T1000 (cell line): ENCODE measurements at places on chromosomes 1 and 21.

GRCh38 chr1:4322881-4323280 lies 331.5 kb upstream of the AJAP1 start:
- DNase-seq: no peak

DNA sequence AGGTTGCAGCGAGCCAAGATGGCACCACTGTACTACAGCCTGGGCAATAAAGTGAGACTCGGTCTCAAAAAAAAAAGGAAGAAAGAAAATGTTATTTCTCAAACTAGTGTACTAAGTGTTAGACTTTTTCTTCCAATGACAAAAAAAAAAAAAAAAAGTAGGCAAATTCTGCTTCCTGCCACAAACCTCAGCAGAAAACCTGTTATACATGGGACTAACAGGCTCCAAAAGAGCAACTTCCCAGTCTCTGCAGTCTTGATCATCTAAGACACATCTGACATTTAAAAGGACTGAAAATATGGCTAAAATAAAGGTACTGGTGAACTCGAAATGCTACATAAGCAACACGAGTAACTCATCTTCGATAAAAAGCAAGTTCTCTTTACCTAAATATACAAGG lies 59.6 kb downstream of the HSF2BP start:
- DNase-seq: no peak

DNA sequence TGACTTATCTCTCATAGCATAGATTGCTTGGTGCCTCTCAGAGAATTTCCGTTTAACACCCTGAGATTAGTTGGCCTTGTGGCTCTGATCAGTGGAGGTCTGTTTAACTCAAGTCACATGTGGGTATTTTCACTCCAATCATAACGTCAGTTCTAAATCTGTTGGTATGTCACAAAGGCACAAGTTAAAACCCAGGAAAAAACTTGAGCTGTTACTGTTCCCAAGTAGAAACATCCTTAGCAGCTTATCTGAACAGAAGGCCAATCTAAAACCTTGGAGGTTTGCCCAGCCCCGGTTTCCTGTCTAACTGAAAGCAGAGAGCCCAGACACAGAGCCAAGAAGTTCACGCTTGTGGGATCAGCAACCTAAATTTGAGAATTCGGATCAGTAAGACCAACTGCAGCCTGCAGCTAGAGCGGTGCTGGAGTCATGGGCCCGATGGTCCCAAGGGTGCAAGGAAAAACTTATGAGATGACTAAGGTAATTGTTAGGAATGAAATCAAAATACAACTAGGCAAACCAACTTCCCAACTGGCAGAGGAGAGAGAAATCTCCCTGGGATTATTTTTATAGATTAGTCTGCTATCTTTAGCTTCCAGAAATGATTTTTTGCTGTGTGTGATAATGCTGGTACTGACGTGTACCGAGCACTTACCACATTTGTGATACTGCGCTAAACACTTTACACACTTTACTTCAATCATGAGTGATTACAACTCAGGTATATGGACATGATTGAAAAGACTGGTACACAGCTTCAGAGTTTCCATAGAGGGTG lies 90.2 kb upstream of the C1orf21 start:
- DNase-seq: peak; percentile 75

DNA sequence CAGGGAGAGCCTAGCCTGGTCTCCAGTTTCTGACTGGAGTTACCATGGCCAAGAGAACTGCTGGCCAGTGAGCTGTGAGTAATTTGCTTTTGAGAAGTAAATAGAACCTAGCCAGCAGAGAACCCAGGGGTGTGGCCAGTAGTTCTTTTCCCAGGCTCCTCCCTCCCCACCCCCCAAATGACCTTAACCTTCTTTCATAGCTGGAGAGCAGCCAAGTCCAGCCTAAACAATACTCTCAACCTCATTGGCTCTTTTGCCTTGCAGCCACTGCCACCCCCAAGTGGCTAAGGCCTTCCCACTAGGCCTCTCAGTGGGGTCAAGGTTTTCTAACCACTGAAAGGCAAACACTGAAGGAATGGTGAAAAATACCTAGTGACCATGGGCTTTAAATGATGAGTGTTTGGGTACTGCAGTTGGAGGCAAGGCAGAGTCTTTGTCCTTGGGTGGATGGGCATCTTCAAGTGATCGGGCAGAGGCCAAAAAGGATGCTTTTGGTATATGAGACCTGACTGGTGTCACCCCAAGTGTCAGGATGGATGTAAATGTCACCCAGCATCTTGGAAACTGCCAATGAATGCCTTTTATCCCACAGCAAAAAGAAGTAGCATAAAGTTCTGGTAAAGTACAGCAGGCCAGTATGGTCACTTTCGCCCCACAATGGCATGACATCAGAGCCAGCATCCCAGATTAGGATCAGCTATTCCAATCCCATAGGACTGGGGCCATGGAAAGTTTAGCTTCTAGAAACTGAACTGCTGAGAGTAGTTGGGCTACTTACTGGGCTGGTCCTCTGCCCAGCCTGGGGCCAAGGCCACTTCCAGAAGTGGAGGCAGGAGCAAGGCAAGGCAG lies 3.5 kb upstream of the PIGV start:
- DNase-seq: no peak

DNA sequence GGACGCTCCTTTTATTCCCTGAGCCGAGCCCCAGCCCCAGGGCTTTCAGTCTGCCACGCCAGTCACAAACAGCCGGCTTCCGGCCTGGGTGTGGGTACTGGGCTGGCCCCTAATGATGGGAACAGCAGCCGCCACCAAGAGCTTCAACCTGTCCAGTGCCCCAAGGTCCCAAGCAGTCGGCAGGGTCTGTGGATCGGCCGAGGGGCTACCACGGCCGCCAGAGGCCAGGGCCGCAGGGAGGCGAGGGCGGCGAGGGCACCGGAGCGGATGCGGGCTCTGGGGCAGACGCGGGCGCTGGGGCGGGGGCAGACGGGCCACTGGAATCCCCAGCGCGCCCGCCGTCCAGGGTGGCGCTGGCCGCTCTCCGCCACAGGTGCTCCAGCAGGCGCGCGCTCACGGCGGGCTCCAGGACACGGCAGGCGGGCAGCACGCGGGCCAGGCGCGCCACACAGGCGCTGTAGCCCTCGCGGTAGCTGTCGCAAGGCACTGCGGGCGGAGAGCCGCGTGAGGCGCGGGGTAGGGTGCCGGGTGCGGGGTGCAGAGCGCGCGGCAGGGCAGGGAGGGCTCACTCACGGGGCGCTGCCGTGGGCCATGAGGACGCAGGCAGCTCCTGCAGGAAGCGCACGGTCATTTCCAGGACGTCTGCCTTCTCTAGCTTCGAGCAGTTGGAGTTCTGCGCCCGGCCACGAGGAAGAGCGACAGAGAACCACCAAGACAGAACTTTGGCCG lies 887 bp downstream of the HES2 start:
- no peak for DNase-seq

DNA sequence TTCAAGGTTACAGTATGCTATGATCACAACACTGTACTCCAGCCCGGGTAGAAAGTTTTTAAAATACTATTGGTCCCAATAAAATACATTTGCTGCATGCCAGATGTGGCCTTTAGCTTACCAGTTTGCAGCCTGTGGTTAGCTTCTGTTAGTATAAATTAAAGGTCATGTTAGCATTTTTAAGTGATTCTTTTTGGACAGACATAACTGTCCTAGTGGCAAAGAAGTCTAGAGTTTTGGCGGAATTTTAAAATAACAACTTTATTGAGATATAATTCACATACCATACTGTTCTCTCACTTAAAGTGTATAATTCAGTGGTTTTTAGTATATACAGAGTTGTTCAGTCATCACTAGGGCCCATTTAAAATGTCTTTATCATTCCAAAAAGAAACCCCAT lies 24.3 kb upstream of the TMEM39B start:
- DNase-seq: no peak

GRCh38 chr21:41961753-41962152 lies 7.9 kb upstream of the C2CD2 start:
- no peak for DNase-seq

- no peak for DNase-seq
Measured at GRCh38 chr1:191695865-191696264, 462.4 kb upstream of the RGS18 start.

DNA sequence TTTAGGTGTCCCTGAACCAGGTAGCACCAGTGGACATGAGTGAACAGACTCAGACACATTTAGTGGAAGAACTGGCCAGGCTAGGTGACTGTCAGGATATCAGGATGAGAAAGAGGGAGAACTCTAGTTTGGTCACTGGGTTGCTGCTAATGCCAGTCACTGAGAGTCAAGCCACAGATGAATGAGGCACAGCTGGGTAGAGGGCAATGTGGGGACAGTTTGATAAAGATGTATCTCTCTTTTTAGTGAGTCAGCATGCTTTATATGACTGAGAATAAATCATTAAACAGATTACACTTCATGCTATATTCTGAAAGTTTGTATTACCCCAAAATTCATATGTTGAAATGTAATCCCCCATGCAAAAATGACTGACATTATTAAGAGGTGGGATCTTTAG lies 87.1 kb downstream of the SELENOF start:
- no peak for DNase-seq

DNA sequence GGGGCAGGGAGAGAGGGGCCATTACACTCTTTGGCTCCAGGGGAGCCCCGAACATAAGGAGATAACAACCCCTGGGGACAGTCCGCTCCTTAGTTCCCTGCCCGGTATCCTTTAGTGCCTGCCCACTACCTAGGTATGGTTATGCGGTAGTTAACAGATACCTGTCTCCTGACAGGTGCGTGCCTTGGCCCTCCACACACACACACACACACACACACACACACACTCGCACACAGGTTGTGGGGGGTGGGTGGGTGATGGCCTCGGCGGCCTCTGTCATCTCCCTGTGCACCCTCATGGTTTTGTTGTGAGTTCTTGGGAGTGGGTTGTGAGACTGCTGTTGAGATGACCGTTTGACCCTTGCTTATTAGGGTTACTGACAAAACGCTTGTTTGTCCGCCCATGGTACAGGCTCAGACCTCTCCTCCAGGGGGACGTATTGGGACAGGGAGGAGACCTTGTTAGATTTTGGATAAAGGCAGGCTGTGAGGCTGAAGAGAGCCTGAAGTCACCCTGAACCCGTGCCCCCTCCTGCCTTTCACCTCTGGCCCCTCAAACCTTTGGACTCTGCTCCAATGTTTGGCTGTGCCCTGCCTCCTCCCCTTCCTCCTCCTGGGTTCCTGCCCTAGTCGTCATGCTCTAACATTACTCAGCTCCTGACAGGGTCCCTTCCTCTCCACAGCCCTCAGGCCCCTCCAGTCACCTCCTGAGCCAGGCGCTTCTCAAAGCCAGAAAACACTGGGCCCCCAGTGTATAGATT lies 979 bp downstream of the RASSF5 start:
- no peak for DNase-seq

GRCh38 chr1:116990612-116991151 lies 10.9 kb upstream of the CD101 start:
- DNase-seq: peak; percentile 76

DNA sequence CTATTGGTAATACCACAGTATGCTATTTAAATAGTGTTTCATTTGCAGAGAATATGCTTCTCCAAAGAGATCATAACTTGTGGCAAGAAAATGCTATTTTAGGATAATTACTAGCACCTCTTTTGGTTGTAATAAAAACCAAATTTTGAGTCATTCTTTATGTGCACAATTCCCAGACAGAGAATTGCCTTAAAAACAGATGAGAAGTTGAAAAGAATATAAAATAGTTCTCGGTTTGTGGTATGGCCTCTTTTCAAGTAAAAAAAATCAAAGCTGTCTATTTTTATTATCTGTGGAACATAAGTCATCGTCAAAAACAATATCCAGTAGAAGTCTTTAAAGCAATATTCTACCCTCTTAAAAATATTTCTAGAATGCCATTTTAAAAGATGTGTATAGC lies 185.9 kb downstream of the GREM2 start:
- DNase-seq: no peak

- no peak for DNase-seq
Measured at GRCh38 chr1:116568662-116569380, 2.0 kb downstream of the CD58 start.

DNA sequence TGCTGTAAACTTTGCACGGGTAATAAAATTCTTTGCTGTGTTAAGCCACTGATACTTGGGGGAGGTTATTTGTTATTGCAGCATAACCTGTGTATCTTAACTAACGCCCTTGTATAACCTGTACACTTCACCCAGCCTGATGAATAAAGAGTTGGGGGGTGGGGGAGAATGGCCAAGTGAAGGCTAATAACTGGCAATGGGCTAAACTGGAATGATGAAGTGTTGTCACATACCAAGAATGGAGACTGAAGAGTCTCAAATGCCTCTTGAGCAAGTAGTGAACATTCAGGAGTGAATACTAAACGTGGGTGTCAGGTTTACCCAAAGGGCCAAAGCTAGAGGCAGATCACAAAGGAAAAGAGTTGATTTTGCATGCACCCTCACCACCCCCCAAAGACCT lies 169.4 kb downstream of the C1orf94 start:
- no peak for DNase-seq

DNA sequence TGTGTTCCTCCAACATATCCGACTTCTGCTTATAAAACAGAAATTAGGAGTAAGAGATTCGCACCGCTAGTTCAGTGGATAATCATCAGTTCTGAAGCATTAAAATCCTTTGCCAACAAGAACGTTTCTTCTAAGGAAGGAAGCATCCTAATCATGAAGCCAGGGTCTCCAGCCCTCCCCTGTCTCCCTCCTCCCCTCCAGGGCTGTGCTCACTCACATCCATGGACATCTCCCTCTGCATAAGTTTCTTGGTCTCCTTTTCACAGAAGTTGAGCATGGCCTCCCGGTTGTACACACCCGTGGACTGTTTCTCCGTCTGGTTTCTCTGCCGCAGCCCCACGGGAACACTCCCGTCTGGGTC lies 505 bp downstream of the LMOD1 start:
- DNase-seq: no peak

DNA sequence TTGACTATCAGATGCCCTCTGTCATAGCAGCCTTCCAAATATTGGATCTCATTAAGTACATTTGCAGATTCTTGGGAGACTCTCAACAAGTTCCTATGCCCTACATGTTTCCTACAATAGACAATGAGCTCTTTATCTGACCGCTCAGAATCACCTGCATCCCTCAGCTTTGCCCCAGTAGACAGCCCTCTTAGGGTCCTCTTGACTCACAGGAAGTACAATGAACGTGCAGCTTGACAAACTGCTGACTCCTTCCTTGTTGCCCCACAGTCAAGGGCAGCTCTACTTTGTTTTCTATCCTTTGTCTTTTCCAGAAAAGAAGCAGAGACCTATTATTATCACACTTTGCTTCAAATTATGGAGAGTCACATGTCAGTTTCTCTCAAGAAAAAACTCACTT lies 27.6 kb downstream of the SLC44A5 start:
- DNase-seq: no peak

DNA sequence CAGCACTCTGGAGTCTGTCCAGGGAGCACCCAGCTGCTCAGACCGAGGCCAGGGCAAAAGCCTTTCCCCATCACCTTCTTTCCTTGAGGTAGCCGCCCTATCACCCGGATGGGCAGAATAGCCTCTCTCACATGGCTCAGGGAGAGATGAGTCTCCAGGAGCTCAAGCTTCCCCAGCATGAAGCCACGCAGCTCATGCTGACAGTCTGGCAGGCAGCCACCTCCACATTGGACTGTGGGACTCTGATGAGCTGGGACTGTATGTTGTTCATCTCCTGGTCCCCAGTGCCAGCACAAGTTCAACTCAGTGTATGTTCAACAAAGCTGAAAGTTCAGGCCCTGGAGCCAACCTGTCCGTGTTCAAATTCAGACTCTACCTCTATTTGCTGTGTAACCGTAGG lies 75.2 kb upstream of the ZC3H12A start:
- DNase-seq: no peak

GRCh38 chr1:97501628-97502027 lies 419.2 kb downstream of the DPYD start:
- no peak for DNase-seq
